ENCODE measurements at places on chromosomes 4 and X.

GRCh38 chr4:152990471-152991131 lies 54.5 kb downstream of the FHDC1 start:
- no peak for DNase-seq

- no peak for DNase-seq
These were observed 94.0 kb upstream of the TBL1X start for GRCh38 chrX:9370893-9371292.

DNA sequence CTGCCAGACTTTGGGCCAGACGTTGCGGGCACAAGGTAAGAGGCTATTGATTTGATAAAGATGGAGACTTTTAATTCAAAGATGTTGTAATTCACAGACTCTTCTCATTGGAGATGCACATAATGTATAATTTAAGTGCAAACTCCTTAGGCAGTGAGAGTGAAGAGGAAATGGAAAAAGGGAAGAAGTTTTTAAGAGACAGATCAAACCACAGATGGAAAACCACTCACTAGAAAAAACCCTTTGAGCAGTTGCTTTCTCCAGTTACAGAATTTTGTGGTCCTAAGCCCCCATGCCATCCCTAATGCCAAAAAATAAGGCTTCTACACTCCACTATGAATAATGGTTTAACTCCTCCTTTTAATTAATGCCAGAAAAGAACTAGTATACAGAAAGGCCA lies 977.1 kb upstream of the PRKX start:
- no peak for DNase-seq

GRCh38 chr4:111991163-111991562 lies 154.1 kb upstream of the FAM241A start:
- peak; percentile 18 for DNase-seq

DNA sequence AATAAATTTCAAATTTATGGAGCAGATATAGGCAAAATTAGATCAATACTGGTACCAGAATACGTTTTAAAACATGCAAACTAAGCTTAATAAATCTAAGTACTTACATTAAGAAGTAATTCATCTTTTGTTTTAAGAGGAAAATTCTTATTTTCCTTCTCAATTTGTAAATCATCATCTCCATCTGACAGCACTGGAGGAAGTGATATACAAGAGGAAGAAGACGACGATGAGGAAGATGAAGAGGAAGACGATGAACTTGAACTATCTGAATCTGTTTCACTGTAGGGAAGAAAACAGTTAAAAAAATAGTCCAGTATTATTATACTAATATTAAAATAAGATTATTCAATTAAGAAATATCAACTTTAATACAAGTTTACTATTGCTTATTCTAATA lies 2.6 kb downstream of the NAF1 start:
- DNase-seq: no peak

DNA sequence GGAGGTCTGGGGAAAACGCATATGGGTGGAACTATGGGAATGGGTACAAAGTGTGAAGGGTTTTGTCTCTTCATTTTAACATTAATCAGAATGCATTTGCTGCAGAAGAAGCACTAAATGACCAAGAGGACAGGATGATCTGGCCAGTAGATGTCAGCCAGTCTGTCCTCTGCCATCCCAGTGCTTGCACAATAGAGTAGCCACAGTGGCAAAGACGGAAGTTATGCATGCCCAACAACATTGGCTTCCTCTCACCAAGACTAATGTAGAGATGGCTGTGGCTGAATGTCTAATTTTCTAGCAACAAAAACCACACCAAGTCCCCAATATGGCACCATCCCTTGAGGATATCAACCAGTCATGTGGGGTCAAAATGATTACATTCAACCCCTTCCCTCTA lies 45.0 kb upstream of the ARHGEF6 start:
- no peak for DNase-seq

- DNase-seq: no peak
These were observed 372.9 kb downstream of the KLHL13 start for GRCh38 chrX:117743469-117744251.

DNA sequence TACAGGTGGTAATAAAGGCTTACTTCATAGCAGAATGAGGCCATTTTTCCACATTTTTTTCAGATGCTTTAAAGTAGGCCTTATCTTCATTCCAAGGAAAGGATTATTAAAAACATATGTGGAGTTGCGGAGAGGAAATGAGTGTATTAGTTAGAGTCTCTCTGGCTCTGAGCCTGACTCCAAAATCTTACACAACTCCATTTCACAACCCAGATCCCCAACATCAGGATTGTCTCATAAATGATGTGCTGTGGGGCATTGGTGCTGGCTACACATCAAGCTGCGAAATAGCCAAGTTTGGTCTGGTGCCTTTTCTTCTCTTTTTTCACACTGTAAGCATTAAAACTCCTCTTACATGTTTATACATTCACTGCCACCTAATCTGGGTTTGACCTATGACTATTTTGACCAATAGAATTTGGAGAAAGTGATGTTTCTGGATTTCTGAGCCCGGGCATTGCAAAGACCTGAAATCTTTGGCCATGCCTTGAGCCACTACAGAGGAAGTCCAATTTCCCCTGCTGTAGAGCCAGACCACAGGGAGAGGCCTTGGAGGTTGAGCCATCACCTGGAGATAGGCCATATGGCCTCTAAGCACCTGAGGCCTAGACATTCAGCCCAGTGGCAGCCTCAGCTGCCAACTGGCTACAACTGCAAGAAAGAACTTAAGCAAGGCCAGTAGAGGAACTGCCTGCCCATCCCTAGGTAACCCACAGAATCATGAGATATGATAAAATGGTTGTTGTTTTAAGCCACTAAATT lies 16.7 kb upstream of the SOD3 start:
- no peak for DNase-seq

DNA sequence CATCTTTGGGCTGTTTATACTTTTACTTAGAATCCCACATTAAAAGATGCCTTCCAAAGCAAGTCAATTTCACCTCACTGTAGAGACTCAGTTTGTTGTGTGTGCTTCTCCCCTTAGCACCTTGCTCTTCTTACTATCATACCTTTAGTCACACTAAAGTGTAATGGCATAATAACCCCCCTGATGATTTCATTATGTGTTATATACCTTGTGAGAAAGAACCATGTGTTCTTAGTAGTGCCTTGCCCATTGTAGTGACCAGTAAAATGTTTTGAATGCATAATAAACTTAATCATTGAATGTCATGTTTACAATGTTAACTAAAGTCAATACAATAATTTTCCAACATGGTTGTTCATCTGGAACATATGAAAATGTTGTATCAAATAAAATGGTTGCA lies 1621.9 kb downstream of the PCDH7 start:
- DNase-seq: no peak

GRCh38 chr4:108433832-108434231 lies 186.5 kb upstream of the RPL34 start:
- no peak for DNase-seq

Data from GM19239 (cell line).